ENCODE measurements at places on chromosomes 13 and 19.

- no peak for DNase-seq
These were observed 16.2 kb upstream of the MISP start for GRCh38 chr19:734716-735115.

DNA sequence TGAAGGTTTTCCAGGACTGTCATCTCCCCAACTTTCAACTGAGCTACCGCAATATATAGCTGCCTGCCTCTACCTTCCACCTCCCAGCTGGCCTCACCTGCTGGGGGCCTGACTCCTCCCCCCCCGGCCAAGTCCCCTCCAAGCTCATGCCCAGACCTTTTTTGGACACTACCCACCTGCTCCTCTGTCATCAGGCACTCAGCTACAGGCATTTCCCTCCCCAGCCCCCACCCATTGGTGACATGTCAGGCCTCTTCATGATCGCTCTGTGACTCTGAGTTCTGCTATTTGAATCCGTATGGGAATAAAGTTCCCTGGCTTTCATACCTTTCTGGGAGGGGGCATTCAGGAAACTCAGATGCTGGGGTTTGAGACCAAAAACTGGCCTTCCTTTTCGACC, 1.8 kb downstream of the PRKACA start:
- DNase-seq: no peak

- DNase-seq: no peak
These were observed 14.0 kb downstream of the MOB3A start for GRCh38 chr19:2081873-2082810.

DNA sequence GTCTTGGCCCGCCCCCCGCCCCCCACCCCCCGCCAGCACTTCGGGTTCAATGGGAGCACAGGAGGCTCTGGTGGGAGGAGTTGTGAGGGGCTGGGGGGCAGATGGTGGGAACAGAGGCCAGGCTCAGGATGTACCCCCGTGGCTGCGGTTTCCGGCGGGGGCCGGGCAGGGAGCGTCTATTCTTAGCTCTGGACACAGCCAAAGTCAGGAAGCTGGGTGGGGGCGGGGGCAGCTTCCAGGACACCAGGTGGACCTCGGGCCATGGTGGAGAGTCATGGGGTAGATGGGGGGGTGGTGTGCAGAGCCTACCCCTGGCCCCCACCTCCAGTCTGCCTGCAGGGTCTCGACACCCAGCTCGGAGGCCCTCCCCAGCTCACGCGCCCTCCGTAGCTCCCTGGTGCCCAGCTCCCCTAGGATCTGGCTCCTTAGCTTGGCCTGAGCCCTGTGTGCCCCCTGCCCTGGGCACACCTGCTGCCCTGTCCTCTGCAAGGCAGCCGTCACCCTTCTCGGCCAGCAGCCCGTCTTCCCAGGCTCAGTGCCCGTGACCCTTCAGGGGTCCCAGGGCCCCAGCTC, 2.2 kb upstream of the TBXA2R start:
- no peak for DNase-seq

GRCh38 chr13:34155931-34156607, 338.1 kb downstream of the RFC3 start:
- DNase-seq: peak; percentile 48

- peak; percentile 46 for DNase-seq
These were observed 221.0 kb downstream of the KLF12 start for GRCh38 chr13:73913079-73913740.

GRCh38 chr13:79502859-79503468, 22.0 kb downstream of the NDFIP2 start:
- DNase-seq: no peak

GRCh38 chr13:111278743-111279652, 41.4 kb upstream of the TEX29 start:
- DNase-seq: no peak

DNA sequence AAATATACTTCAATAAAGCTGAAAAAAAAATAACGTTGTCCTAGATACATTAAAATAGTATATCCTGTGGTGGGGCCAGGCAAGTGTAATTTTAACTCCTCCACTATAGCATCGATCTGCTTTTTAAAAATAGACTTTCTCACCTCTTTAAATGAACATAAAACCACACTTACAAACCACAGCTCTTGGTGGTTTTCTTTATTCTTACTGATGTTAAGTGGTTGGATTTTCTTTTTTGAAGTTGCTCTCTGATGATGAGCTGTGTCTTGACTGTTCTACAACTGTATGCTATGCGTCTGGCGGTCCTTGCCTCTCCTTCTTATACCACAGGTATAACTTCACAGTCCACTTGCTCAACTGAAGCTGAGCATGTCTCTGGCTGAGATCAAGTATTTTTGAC, 721.5 kb upstream of the KLHL1 start:
- no peak for DNase-seq

DNA sequence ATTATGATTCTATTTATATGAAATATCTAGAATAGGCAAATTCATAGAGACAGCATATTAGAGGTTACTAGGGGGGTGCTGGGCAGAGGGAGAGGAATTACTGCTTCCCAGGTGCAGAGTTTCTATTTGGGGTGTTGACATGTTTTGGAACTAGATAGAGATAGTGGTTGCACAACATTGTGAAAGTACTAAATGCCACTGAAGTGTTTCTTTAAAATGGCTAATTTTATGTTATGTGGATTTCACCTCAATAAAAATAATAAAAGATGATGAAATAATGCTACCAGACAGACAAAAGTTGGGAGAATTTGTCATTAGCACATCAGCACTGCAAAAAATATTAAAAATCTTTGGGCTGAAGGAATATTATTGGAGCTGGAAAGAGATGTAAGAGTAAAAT, 63.4 kb downstream of the SLC6A16 start:
- peak; percentile 18 for DNase-seq

GRCh38 chr19:51272183-51272810, 21.4 kb downstream of the SIGLECL1 start:
- no peak for DNase-seq

GRCh38 chr13:62168891-62169290, 753.2 kb upstream of the PCDH20 start:
- DNase-seq: no peak

GRCh38 chr19:5003781-5004180, 34.9 kb downstream of the KDM4B start:
- DNase-seq: no peak

DNA sequence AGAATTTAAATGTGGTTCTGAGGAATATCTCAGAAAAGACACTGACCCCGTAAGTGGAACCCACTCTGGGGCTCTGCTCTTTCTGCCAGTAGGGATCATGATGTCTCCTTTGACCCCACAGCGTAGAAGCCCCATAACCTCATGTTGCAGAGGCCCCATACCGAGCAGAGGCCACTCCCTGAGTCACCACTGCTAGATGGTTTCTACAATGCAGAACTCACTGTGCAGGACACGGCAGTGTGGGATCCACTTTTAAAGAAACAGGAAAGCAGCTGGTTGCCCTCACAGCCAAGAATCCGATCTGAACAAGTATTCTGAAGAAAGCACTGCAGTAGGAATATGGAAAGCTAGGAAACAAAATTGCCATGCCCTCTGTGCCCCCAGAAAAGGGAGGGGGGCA, 4.2 kb downstream of the SLC7A1 start:
- no peak for DNase-seq

Measured in fibroblast of pulmonary artery (primary cell).